ENCODE measurements at places on chromosomes 4 and X.

DNA sequence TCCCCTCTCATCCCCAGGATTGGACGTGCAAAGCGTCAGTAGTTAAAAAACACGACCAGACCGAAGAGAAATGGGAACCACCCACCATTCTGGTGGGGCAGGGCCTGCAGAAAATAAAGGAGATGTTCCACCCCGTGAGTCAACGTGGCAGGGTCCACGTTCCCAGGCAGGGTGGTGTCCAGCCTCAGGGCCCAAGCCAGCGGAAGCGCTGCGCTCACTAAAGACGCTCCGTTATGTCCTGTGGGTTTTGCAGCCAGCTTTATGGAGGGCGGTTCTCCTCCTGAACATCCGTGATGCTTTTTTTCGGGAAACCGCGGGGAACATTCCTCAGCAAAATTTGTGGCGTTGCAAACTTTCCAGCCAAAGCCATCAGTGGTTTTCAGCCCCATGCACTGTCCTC, 93.4 kb upstream of the SHOX start:
- no peak for DNase-seq

DNA sequence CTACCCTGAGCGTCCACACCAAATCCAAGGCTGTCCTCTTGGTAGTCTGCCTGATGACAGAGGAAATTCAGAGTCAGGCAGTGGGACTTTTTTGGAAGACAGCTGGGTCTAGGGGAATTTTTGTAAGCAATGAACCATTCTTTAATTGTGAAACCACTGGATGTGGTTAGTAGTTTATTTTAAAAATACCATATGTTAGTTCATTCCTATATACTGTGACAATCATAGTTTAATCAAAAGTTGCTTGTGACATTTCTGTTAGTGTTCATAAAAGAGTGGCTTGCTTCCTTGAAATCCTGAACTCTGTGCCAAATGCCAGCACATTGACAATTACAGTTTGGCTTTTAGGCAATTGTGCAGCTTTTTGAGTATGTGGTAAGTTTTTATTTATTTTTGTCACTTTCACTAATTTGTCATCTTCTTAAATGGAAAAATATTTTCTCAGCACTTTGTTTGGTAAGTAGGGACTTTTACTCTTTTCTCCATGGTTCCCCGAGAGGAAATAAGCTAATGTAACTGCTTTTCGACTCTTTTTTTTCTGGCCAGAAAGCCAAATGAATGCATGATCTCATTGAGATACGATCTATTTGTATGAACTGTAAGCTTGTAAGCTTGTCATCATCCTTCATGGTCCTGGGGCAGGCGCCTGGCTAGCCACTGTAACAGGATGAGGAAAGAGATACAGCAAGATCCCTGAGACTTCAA, 72.6 kb upstream of the SLC4A4 start:
- no peak for DNase-seq

- no peak for DNase-seq
These were observed 236.2 kb upstream of the NUDT6 start for GRCh38 chr4:123158576-123158975.

GRCh38 chr4:1991596-1992434, 17.0 kb downstream of the NELFA start:
- no peak for DNase-seq

DNA sequence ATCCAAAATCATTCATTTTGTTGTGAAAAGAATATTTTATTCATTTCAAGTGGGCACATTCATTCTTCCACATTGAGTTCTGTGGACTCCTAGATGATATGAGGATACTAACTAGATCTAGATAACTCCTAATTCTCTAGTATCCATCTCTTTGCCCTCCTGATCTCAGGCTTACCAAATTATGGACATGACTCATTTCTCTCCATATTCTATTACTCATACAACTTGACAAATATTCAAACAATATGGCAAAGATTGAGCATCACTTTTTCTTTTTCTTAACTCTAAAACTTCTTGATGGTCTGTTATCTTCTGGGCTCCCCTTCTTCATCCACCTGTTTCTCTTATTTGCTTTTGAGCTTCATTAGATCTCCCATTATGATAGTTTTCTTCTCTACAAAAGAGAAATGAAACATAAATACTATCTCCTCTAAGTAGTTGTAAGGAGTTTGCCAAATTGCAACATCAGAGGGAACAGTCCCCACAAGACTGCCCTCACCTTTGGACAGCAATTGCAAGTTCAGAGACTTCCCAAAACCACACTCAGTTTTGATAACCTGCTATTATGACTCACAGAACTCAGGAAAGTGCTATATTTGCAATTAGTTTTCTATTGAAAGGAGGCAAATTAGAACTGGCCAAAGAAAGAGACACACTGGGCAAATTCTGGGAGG, 422.9 kb downstream of the SPRY1 start:
- DNase-seq: no peak

- DNase-seq: no peak
These were observed 199.0 kb downstream of the OPHN1 start for GRCh38 chrX:68234171-68234910.

DNA sequence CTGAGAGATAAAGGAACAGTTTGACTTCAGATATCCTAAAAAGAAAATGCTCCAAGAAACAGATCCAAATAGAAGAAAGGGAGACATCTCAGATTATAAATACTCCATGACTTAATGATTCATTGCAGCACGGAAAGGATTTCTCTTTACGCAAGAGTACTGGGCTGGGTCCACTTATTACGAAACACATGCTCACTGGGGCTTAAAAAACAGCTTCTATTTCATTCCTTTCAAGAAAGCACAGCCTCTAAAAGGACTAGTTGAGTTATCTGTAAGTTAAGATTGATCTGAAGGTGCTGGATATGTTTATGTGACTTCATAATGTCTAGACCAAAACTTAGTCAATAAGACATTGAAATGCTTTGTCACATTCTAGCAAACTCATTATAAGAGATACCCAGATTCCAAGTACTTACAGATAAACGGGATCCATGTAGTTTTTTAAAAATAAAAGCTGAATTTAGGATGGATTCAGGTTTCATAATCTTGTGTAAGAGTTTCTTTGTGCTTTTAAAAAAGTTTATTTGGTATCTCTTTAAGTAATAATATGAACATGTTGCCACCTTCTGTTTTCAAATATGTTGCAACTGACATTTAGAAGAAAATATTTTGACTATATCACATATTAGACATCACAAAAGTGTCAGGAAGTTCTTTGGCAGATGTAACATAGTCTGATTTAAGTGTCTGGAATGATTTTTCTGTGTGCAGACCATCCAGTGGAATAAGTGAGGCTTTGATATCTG, 109.5 kb upstream of the MYOZ2 start:
- DNase-seq: no peak

GRCh38 chr4:8317474-8317873, 47.9 kb downstream of the HTRA3 start:
- no peak for DNase-seq

- DNase-seq: no peak
These were observed 1114.5 kb upstream of the LCORL start for GRCh38 chr4:19135895-19136633.

DNA sequence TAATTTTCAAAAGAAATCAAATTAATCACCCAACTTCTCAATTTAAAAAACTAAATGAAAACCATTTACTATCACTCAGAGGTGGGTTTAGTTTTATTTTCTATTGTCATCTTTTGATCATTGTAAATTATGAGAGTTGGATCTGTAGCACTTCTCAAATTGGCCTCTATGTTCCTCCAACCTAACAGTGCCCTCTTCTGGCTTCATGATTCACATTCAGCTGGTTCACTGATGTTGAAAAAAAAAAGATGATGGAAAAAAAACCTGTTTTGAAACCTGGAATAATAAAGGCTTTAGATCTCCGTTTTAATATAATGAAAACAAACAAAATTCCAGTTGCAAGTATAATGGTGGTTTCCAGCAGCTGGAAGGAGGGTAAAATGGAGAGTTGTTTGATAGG, 2.4 kb upstream of the NBDY start:
- DNase-seq: peak; percentile 9

- no peak for DNase-seq
These were observed 494.8 kb upstream of the AGA start for GRCh38 chr4:177937041-177937440.

DNA sequence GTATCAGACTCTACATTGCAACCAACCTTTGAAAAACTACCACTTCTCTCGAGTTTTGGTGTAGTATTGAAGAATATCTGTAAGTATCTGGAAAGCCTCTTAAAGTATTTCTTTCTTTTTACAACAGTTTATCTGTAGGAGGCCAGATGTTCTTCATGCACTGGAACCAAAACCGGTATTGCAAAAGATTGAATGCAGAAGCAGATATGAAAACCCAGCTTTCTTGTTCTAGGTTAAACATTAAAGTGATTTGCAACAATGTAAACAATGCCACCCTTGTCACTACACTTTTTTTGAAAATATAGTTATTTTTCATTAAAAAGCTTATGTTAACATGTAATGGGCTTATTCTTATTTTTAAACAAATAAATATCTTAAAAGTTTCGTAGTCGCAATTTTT, 27.2 kb downstream of the PLS3 start:
- no peak for DNase-seq

DNA sequence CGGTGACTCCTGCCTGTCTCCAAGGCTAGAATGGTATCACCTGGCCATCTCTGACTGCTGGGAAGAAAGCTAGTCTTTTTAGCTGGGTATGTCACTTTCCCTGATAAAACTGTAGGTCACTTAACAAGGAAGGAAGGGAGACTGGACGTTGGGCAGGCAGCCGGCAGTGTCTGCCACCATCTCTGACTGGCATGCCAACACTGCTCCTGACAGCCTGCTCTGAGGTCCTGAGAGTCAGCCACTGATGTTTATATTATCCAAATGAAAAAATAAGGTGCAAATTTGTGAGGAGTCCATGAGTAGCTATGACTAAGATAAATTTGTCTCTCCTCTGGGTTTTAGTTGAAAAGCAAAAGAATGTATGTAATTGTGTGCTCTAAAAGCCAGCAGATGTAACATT, 77.2 kb downstream of the SNX25 start:
- no peak for DNase-seq

DNA sequence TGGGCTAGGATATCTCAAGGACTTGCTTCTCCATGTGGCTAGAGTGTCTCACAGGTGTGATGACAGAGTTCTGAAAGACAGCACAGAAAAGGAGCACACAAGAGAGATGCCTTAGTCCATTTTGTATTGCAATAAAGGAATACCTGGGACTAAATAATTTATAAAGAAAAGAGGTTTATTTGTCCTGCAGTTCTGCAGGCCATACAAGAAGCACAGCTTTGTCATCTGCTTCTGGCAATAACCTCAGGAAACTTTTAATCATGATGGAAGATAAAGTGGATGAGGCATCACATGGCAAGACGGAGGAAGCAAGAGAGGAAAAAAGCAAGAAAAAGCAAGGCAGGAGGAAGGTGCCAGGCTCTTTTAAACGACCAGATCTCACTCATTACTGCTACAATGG, 126.9 kb downstream of the ADAMTS3 start:
- DNase-seq: no peak

GRCh38 chr4:56387023-56388001, at the start of gene AASDH:
AASDH (minus strand) TSS chr4:56387491; CDS start chr4:56384299, 3,192 bp downstream.
- peak; percentile 91 for DNase-seq

- DNase-seq: no peak
These were observed 99.3 kb upstream of the GRIA3 start for GRCh38 chrX:123084797-123085196.

GRCh38 chr4:168562041-168562571, 65.3 kb downstream of the PALLD start:
- no peak for DNase-seq

GRCh38 chr4:173909294-173909693, 374.2 kb downstream of the FBXO8 start:
- no peak for DNase-seq

DNA sequence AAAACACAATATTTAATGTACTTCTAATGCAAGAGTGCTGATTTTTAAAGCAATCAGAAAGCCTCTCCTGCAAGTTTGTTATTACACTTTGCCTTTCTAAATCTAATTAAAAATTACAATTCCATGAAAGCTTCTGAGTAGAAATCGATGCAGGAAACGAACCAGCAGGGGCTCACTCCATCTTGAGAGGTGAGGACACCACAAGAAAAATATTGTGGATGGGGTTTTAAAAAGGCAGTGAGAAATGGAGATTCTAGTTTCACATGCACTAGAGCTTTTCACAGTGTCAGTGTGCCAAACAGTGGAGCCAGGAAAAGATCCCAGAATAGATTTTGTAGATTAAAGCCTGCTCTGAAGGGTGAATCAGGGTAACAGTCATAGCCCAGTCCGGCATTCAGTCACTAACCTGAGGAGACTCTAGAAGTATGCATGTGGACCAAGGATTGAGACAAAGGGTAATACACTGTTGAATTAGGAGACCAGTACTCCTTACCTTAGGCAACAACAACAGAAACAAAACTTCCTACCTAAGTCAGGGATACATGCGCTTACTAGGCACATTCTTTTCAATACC, 362.3 kb downstream of the NAF1 start:
- DNase-seq: no peak

DNA sequence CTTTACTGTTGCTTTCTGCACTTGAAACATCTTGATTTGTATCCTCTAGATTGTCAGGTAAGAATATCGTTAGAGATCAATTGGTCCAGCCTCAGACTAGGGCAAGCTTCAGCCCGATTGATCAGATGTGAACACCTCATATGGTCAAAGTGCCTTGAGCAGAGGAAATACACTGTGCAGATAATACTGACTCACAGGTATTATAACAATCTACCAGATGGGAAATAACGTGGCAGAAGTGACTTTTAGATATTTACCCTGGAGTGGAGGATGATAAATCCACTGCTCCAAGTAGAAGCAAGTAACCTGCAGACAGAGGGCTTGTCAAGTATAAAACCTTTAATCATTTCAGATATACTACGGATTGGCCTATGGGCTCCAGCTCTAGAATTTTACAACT, 17.9 kb downstream of the VEGFC start:
- DNase-seq: no peak

DNA sequence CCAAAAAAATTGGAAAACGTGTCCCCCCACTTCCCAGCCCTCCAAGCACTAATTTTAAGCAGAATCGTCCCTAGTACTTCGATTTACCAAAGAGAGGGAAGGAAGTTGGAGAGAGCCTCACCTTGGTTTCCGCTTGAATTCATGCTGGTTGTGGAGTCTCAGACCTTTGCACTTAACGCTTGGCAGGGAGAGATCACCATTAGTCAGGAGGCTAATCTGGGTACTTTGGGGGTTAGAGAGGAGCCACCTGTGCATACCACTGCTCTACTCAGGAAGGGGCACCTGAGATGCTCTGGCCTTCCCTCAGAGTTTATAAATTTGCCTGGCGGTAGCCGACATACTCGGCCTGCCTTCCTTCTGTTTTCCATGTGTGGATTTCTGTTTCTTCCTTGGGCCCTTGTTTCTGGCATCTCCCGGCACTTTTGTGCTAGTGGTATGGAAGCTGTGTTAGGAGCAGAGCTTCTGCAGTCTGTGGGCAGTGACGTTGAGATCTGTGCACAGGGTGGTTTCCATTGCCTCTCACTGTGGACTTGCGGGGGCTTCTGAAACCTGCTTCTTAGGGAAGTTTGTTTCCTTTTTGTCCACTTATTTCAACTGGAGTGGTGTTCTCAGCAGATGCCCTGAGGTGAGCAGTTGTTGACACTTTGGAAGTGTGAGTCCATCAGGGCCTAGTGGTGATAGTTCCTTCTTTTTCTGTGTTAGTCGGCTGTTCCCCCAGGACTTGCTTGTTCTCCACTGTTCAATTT, 104.2 kb downstream of the TMEM131L start:
- no peak for DNase-seq

- DNase-seq: no peak
These were observed 137.8 kb downstream of the CEP135 start for GRCh38 chr4:56086561-56086960.

GRCh38 chrX:115023811-115024210, 6.4 kb upstream of the IL13RA2 start:
- DNase-seq: no peak
